ENCODE measurements at places on chromosomes 4 and X.

- DNase-seq, result no peak
These were observed 32.3 kb downstream of the GAB3 start for GRCh38 chrX:154718616-154719015.

DNA sequence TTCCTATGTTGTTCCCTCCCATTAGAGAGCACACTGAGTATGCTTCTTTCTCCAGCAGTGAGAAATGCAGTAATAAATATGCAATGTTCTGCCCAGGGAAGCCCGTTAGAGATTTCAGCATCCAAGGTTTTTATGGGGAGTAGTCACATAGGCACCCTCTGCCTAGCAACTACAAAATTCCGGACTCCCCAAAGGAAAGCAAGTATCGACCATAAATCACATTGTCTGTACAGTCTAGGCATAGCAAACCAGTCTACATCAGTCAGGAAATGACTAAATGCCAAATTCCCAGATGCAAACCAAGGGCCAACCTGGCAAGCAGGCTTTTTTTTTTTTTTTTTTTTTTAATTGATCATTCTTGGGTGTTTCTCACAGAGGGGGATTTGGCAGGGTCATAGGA is 34.8 kb downstream of the GPR101 start:
- DNase-seq, result no peak

DNA sequence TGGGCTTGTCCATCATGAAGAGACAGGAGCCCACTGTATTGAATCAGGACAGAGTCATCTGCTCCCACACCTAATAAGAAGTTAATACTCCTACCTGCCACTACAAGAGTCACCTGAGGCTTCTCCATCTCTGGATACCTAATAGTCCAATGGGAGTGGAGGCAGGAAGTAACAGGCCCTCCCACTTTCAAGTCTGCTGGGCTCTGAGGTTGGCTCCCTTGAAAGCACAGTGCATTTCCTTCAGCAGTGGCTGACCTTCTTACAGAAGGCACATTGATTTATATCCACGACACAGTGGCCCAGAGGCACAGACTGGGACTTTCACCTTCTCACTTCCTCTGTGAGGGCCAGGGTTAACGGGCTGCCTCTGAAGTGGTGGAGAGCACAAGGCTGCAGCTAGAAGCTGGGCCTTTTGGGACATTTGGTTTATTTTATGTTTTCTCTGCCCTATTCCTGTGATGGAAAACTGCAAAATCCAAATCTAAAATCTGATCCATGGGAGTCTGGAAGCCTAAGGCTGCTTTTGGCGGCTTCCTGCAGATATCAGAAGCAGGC is 38.1 kb downstream of the FRG2 start:
- DNase-seq, result no peak

DNA sequence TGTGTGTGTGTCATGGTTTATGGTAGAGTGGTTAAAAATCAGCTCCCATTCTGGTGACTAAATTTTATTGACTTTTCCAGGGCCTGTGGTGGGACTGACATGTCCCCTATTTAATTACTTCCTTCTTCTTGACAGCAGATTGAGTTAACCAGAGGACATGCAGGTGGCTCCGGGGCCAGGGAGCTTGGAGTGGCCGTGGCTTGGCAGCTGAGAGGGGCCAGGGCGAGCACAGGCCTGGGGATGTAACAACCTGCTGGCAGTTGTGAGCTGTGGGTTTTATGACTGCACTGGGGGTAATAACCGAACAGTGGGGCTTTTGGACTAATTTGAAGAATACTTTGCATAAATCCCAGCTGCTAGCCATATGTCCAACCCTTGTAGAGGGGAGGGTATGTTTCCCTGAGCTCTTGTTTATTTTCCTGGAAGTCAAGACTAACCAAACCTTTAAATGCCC is 186.0 kb downstream of the MID1IP1 start:
- no peak for DNase-seq

DNA sequence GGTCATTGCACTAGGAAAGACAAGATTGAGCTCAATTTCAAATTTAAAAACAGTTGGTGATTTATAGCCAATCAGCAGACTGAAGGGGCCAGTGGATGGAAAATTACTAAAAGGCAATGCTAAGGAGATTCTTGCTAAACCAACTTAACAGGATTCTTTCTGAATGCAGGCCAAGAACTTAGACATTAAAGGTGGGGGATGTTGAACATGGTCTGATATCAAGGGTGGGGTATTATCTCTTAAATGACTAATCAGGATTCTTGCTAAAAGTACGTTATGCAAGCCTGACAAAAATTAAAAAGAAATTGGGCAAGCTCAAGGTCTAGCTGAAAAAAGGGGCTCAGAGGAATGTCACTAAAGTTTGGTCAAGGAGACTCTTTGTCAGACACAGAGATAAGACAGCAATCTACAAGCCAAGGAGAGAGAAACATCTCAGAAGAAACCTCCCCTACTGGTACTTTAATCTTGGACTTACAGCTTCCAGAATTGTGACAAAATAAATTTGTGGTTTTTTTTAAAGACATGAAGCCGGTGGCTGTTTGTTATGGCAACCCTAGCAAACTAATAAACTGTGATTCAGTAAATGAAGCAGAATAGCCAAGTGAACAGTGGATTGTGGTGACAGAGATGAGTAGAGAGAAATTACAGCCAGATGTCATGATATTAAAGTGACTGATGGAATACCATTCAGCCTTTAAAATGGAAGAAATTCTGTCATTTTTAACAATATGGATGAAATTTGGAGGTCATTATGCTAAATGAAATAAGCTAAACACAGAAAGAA is 120.3 kb upstream of the KLHL4 start:
- no peak for DNase-seq

- DNase-seq, result no peak
These were observed 1.8 kb downstream of the PLXNA3 start for GRCh38 chrX:154459832-154460231.

GRCh38 chr4:8552024-8552423 is 28.2 kb upstream of the GPR78 start:
- DNase-seq, result no peak

DNA sequence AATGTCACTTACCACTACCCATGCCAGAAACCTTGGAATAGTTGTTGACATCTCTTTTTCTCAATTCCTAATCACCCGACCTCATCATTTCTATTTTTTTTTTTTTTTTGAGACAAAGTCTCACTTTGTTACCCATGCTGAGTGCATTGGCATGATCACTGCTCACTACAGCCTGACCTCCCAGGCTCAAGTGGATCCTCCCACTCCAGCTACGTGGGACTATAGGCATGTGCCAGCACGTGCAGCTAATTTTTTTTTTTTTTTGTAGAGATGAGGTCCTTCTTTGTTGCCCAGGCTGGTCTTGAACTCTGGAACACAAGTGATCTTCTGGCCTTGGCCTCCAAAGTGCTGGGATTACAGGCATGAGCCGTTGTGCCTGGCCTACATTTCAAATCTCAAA is 12.0 kb downstream of the KDM6A start:
- DNase-seq, result no peak

DNA sequence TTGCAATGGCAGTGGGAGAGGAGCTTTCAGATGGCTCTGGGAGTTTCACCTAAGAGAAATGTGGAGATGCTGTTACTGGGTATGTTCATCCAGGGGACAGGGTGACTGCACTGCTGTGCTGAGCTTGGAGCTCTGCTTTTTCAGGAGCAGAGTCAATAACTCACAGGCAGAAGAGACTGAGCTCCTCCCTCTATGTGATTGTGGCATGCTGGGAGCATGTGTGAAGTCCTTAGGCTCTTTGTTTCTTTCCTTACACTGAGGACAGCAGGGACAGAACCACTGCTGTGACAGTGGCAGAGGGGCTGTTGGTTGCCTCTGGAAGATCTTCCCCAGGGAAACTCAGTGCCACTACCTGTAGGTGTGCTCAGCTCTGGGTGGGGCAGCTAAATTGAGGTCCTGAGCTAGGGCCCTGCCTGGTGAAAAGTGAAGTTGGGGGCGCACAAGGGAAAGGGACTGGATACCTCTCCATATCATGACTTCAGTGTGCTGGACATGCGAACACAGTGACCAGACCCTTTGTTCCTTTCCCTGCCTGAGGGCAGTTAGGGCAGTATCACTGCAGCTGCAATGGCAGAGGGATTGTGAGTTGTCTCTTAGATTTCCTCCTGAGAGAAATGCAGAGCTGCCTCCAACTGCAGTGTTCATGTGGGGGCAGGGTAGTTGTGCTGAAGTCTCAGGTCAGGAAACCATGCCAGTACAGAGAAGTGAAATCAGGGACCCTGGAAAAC is 156.7 kb downstream of the TENT5D start:
- DNase-seq, result no peak

GRCh38 chrX:79130857-79131256 is 13.6 kb upstream of the GPR174 start:
- no peak for DNase-seq

GRCh38 chr4:53174823-53175222 is 191.0 kb downstream of the SCFD2 start:
- no peak for DNase-seq

DNA sequence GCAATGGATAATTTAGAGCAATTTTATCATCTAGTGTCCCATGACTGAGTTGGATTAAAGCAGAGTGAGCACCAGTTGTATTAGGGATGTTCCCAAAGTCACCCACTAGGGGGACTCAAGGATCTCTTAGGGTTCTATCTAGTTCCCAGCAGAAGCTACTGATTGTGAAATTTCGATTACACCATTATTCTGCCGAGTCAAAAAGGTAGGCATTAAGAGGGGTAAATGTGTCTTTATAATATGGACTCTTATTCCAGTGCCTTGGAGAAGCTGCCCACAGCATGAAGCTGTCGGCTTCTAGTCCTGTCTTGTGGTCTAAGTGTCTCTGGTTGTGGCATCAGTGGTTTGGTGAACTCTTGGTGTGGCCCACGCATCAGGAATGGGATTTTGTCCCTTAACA is 53.3 kb downstream of the RGS12 start:
- no peak for DNase-seq

DNA sequence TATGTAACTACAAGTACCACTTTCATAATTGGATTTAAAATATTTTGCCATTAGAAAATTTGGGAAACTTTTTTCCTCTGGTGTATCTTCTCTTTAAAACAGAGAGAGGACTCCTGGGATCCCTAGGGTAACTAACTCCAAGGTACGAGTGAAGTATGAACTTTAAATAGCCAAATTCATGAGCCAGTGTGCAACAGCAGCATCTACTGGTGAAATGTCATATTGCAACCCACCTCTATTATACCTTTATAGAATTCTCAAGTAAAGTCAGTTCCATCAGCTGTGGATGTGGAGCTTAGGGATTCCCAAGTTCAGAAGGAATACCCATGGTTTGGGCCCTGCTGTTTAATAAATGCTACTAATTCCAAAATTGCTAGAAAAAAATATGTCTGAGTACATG is 282.7 kb upstream of the TAPT1 start:
- no peak for DNase-seq

GRCh38 chrX:29071525-29072320 is 484.5 kb downstream of the IL1RAPL1 start:
- DNase-seq, result no peak

- DNase-seq, result no peak
These were observed 39.3 kb upstream of the NHSL2 start for GRCh38 chrX:71871367-71871766.

DNA sequence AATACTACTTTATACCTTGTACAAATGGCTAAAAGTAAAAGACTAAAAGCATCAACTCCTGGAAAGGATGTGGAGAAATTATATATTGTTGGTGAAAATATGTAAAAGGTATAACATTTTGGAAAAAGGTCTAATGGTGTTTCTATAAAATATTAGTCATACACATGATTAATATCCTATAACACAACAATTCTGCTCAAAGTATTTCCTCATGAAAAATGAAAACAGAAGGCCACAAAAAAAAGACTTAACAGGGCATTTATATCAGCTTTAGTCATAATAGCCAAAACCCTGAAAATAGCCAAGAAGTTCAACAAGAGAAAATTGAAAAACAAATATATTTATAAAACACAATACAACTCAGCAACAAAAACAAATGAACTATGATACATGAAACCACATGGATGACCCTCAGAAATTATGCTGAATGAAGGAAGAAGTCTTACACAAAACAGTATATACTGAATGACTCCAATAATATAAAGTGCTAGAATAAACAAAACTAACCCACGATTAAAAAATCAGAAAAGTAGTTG is 38.8 kb downstream of the TBCK start:
- DNase-seq, result no peak

- DNase-seq, result no peak
These were observed 46.9 kb upstream of the TAB3 start for GRCh38 chrX:30935985-30936384.

DNA sequence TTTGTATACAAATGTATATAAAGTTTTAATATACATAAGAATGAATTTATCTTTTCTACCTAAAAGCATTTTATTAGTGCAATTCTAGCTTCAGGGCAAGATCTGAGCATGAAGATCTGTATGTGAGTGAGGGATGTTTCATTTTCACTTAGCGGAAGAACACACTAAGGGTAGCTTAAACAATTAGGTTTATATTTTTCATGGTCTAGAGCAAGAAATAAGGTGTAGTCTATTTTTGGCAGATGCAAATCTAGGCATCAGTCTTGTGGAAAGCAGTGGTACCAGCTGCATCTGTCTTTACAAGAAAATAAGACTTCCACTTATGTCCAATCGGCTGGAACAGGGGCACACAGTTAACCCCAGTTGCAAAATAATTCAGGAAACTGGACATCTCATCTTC is 433.3 kb downstream of the ADAM29 start:
- DNase-seq, result no peak

- no peak for DNase-seq
These were observed at the start of gene IL3RA for GRCh38 chrX:1336331-1336943. Gene IL3RA (plus strand): TSS chrX:1336785. CDS start chrX:1341766, 4,981 bp downstream.

- no peak for DNase-seq
These were observed 42.2 kb downstream of the PPM1K start for GRCh38 chr4:88242144-88242543.

- no peak for DNase-seq
These were observed 75.7 kb downstream of the AGTR2 start for GRCh38 chrX:116246261-116246660.

- no peak for DNase-seq
These were observed 138.0 kb upstream of the PJA1 start for GRCh38 chrX:69303231-69303630.

- DNase-seq, result no peak
These were observed 19.1 kb downstream of the VSIG1 start for GRCh38 chrX:108064001-108064400.

- DNase-seq, result no peak
These were observed 52.2 kb downstream of the DCUN1D4 start for GRCh38 chr4:51895158-51895557.

GRCh38 chr4:100849319-100849718 is 331.5 kb upstream of the EMCN start:
- DNase-seq, result no peak

- no peak for DNase-seq
These were observed 12.4 kb upstream of the RGS12 start for GRCh38 chr4:3280466-3280865.

DNA sequence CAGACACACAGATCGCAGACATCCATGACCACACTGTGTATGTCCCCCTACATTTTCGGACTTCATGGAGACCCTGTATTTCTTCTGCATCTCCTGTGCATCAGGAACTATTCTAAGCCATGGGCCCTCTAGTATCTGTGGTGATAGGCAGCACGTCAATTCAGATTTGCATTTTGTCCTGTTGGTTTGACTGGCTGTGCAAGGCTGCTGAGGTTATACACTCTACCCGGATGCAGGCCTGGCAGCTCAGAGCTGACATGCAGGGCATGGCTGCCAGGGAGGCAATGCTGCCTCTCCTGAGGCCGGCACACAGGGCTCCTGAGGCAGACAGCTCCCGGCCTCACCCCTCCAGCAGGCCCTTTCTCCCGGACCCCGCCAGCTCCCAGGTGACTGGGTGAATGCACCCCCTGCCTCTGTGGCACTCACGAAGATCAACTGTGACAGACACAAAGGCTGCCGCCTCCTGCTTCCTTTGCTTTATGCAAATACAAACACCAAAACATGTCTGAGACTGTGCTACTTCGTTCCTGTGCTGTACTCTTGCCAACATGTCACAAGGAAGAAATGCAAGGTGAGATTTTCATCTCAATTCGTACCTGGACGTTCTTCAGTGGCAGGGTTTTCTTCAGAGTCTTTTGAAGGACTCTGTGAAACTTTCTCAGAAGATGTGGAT is 51.0 kb downstream of the NSG1 start:
- no peak for DNase-seq

All from stimulated activated CD4-positive, alpha-beta T cell treated with anti-CD3 and anti-CD28 coated beads, Interleukin-4, amount 100 ng/mL, for 4 hours (primary cell).